ENCODE measurements at places on chromosomes 12 and 14.

DNA sequence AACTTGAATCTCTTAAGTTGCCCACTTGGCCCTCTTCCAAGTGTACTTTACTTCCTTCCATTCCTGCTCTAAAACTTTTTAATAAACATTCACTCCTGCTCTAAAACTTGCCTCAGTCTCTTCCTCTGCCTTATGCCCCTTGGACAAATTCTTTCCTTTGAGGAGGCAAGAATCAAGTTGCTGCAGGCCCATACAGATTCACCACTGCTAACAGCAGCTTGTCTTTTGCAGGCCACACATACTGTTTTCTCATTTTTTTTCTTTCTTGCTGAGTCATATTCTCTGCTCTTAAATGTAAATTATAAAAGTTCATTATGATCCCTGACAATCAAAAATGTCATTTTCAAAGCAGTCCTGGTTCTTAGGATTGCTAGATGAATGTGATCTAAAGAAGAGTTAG is 1820.8 kb upstream of the FLRT2 start:
- no peak for DNase-seq

DNA sequence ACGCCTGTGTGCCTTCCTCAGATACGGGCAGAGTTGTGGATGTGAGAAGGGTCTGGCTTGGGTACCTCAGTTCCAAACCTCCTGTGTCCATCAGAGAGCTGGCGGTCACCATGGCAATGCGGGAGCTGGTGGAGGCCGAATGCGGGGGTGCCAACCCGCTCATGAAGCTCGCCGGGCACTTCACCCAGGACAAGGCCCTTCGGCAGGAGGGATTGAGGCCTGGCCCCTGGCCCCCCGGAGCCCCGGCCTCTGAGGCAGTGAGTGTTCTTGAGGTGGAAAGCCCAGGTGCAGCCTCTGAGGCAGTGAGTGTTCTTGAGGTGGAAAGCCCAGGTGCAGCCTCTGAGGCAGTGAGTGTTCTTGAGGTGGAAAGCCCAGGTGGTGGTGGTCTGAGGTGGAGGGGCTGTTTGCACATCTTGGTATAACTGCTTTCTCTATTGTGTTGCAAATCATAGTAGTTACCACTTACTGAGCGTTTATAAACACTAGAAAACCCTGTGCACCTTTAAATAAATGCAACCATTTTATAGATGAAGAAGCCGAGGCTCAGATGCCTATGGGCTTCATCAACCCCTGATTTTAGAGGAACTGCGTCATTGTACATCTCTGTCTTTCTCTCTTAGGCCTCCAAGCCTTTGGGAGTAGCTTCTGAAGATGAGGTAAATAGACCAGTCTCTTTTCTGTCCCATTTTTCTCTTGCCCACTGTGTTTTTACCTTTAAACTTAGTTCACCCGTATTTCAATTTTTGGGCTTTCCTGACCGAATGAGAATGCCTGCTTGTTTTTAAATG is 976 bp downstream of the PEX5 start:
- no peak for DNase-seq

DNA sequence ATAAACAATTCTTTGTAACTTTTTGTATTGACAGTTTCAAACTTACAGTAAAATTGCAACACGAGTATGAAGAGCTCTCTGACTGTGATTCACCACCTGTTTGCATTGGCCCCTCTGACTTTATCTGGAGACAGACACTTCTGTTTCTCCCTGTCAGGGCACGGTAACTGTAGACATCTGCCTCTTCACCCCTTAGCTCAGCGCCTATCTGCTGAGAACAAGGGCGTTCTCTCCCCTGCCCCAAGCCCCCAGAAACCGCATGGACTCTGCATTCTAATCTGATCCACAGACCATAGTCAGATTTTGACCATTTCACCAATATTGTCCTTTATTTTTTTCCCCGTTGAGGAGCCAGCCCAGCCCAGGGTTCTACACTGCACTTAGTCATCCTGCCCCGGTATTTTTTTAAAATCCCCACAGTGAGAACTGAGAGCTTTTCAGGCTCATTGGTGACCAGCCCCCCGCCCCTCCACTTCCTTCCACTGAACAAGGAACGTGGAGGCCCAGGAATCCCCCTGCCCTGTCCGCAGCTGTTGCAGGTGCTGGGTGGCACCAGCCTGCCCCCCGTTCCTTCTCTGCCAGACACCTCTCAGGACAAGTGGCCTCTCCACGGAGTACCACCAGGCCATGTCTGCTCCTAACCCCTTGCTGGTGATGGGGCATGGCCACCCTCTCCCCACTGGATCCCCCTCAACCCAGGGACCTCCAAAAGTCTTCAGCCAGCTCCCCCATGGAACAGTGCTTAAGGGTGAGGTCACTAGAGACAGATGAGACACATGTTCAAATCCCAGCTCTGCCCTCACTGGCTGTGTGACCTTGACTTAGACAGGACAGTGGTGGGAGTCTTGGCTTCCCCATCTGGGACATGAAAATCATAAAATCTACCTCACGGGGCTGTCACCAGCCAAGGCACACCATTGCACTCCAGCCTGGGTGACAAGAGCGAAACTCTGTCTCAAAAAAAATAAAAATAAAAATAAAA is 11.2 kb downstream of the RHOF start:
- no peak for DNase-seq

DNA sequence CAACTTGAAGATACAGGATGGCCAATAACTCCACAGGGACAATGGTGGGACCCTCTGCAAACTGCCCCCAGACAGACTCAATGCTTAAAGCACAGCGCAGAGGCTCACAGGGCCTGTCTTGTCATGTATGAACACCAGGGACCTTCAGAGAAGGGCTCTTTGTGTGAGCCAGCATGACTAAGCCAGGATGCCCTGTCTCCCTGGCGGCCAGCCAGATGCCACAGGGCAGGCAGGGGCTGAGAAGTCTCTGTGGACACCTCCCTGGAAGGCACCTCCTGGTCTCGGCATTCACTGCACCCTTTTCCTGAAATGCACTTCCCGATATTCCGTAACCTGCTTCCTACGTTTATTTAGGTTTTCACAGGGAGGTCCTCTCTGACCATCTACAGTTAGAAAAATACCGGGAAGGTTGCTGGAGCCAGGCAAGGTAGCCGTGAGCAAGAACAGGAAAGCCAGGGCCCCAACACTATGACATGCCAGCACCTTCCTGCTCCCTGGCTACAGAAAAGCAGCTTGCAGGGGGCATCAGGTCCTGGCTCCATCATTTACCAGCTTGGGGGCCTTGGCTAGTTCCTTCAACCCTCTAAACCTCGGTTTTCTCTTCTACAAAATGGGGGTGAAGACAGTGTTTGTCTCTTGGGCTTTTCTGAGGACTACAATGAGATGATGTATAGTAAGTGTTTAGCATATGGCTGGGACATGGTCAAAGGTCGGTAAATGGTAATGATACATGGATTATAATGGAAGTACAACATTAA is 65.0 kb downstream of the PITPNM2 start:
- DNase-seq: no peak

DNA sequence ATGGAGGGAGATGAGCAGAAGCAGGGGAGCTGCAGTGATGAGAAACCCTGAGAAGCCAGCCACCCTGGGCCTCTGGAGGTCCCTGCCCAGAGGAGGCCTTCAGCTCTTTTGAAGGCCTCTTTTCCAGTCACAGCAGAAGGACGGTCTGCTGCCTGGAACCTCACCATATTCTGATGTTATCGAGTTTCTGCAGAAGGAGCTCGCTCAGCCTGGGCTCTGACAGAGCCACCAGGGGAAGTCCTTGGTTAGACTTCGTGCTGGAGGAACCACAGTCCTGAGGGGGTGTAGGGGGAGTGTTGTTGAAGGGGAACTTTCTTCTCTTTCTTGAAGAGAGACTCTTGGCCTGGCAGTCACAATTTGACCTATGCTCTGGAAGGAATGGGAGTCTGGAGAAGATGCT is 25.1 kb upstream of the BATF start:
- DNase-seq: no peak

GRCh38 chr12:106897082-106897481 is 58.6 kb upstream of the TMEM263 start:
- no peak for DNase-seq

- no peak for DNase-seq
These were observed 120.3 kb upstream of the SLC38A4 start for GRCh38 chr12:46946137-46946536.

DNA sequence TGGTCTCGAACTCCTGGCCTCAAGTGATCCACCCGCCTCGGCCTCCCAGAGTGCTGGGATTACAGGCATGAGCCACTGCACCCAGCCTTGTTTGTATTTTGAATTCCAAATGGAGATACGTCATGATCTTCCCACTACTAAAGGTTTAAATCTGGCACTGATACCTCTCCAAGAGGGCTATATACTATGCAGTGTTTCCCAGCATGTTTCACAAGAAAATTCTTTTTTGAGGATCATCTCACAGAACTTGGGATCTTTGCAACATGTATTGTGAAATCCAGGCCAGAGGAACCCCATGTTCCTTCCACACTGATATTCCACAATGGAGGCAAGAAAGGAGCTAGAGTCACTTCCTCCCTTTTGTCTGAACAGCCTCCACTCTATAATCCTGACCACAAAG is 112.7 kb downstream of the NT5DC3 start:
- DNase-seq: no peak

GRCh38 chr12:75724928-75725312 is 213.5 kb upstream of the KRR1 start:
- DNase-seq: no peak

GRCh38 chr14:84751745-84752144 is 778.2 kb upstream of the FLRT2 start:
- DNase-seq: no peak

DNA sequence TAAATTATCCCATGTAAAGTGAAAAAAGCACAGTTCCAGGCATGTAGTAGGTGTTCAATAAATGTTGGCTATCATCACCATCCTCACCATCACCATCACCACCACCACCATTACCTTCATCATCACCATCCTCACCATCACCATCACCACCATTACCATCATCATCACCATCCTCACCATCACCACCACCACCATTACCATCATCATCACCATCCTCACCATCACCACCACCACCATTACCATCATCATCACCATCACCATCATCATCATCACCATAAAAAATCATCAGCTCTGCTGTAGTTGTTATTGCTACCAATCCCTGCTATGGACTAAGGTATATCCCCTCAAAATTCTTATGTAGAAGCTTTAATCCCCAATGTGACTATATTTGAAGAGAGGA is 15.1 kb downstream of the ISCU start:
- DNase-seq: no peak

DNA sequence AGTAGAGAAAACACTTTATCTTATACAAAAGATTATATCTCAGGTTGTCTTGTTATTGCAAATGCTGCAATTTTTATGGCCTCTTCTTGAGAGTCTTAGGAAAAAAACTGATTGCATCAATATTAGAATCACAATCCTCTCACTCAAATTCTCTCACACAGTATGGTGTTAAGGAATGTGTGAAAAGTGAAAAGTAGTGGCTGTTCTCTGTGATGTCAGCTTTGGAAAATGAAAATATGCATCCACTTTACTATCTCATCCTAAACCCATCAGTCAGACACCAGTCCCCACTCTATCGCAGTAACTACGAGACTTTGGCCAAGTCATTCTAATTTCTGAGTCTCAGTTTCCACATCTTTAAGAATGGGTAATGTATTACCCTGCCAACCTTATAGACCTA is 32.6 kb upstream of the NTF3 start:
- DNase-seq: no peak

GRCh38 chr12:2314492-2314891 is 261.7 kb downstream of the CACNA1C start:
- no peak for DNase-seq

GRCh38 chr14:73368616-73369015 is 89.7 kb downstream of the NUMB start:
- DNase-seq: no peak

GRCh38 chr12:114123108-114123507 is 157.0 kb upstream of the RBM19 start:
- DNase-seq: no peak

DNA sequence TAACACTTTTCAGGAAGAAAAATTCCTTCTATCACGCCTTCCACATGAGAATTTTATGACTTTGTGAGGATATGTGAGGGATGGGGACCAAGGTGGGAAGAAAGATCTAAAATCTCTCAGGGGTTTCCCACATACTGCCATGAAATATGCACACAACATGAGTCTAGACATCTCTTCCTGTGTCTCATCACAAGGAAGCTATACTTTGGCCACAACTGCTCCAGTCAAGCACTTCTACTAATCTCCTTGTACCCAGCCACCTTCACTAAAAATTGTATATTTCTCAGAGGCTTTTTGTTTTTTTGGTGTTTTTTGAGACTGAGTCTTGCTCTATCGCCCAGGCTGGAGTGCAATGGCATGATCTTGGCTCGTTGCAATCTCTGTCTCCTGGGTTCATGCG is 3.2 kb downstream of the OSBPL8 start:
- DNase-seq: no peak

- DNase-seq: no peak
These were observed 251.0 kb upstream of the FKBP4 start for GRCh38 chr12:2543801-2544200.

DNA sequence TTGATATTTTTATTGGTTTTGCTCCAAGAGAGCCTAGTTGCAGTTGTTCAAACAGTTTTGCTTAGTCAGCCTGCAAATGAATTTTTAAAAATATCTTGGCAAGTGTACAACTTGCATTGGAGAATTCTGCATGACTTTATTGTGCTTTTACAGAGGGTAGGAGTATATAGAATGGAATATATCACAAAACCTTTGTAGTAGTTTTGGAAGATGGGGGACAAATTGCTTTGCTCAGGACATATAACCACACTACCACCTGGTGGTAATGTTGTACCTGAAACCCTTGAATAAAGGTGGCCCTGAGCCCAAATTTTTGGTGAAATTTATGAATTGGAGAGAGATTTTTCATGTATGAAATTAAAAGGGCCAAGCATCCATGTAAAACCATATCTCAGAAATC is 645.2 kb downstream of the MED13L start:
- DNase-seq: no peak

- no peak for DNase-seq
These were observed 6.0 kb upstream of the PRKAG1 start for GRCh38 chr12:49024543-49024942.

GRCh38 chr14:102544046-102544746 is 34.6 kb upstream of the ANKRD9 start:
- no peak for DNase-seq

- no peak for DNase-seq
These were observed 22.5 kb upstream of the ATP2B1 start for GRCh38 chr12:89731089-89731488.

DNA sequence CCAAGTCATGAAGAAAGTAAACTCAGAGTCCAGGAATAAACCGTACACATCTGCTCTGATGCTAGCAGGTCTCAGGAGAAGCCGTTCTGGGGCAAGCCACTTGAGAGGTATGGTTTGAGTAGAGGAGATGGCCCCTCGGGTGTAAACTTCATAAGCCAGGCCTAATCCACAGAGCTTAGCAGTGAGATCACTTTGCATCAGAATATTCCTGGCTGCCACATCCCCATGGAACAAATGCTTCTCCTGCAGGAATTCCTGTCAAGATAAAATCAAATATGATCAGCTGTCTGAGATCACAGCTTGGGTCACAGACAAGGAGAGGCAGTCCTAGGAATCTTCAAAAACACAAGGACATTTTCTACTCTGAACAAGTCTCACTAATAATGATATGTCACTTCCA is 11.2 kb upstream of the MAGOHB start:
- no peak for DNase-seq

GRCh38 chr12:65278576-65279368 is at the start of gene MSRB3:
MSRB3 (plus strand) TSS chr12:65278683; CDS start chr12:65308580, 29,897 bp downstream.
- no peak for DNase-seq

All from GF-D8 (cell line).